Stimulated activated CD4-positive, alpha-beta T cell treated with anti-CD3 and anti-CD28 coated beads, Interleukin-15, amount 100 ng/mL, for 48 hours (primary cell): ENCODE measurements at places on chromosomes 12 and 14.

GRCh38 chr12:30694412-30695198, 1.1 kb downstream of the IPO8 start:
- no peak for DNase-seq

DNA sequence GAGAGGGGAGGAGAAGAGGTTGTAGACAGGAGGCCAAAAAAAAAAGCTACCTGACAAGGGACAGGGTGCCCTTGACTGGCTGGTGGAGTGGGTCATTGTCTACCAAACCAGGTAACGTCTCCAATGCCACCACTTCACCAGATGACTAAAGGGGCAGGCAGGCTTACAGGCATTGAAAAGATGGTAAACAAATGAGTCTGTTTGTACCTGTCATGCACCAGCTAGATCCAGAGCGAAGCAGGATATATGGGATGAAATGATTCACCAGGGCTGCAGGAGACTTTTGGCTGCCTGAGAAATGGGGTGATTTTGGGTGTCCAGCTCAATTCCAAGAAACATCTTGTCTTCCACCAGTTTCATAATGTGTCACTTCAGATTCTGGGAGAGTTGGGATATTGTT, 4.0 kb downstream of the C12orf54 start:
- no peak for DNase-seq

DNA sequence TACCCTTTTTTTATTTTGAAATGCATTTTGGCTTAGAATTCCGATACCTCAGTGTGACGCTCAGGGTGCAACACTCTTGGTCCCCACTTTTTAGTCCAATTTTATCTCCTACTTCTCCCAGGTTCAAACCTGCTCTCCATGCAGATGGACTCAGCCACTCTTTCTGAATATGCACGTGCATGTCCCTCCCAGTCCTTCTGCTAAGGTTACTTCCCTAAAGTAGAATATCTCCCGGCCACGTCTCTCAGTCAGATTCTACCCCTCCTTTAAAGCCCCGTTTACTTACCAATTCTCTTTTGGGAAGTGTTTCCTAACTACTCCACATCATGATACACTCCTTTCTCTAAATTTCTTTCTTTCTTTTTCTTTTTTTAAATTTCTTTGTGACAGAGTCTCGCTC, 15.5 kb upstream of the PARP11 start:
- no peak for DNase-seq

GRCh38 chr14:33653308-33653695, 297.6 kb downstream of the EGLN3 start:
- DNase-seq = no peak

DNA sequence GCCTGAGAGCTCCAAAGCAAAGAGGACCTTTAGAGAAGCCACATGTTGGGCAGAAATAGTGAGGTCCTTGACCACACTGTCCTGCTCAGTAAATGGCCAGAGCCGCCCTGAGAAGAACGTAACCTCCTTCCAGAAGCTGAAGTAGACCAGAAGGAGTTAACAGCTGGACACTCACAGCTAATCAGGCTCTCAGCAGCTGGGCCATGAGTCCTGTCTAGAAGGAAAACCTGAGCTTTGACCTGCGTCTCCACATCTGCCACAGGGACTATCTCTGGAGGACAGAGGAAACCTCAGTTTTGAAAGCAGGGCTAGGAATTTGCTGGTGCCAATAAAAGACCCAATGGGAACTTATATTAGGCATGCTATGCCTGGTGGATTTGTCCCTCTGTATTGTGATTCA, 12.3 kb upstream of the DHRS4 start:
- DNase-seq = no peak

DNA sequence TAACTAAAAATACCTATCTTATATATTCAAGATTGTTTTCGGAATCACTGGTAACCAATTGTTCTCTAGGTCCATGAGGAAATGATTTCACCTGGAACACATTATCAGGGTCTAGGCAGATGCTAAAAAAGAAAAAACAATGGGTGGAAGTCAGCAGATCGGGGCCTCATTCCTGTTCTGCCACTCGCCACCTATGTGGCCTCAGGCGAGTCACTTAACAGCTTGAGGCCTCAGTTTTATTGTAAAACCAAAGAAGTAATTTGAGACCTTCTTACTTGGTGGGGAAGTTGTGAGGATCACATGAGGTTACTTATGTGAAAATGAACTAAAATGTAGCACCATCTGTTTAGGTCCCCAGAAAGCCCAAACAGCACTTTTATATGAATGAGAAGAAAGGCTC, 6.2 kb upstream of the RNASE10 start:
- no peak for DNase-seq

DNA sequence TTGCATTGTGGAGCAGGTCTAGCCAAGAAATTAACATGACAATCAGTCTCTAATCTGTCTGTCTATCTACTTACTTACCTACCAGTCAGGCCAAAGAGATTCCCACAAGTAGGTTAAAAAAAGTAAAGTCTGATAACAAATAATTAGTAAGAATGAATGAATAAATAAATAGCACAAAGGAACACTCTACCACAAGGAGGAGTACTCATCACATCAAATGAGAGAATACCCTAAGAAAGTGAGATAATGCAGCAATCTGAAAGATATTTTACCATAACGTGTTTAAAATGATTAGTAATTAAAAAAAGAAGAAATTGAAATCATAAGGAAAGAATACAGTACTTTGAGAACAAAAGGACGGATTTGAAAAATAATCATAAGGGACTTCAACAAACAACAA, 187.2 kb downstream of the SYNE2 start:
- no peak for DNase-seq

- no peak for DNase-seq
Observed at GRCh38 chr12:128817111-128818015, 6.4 kb downstream of the SLC15A4 start.

DNA sequence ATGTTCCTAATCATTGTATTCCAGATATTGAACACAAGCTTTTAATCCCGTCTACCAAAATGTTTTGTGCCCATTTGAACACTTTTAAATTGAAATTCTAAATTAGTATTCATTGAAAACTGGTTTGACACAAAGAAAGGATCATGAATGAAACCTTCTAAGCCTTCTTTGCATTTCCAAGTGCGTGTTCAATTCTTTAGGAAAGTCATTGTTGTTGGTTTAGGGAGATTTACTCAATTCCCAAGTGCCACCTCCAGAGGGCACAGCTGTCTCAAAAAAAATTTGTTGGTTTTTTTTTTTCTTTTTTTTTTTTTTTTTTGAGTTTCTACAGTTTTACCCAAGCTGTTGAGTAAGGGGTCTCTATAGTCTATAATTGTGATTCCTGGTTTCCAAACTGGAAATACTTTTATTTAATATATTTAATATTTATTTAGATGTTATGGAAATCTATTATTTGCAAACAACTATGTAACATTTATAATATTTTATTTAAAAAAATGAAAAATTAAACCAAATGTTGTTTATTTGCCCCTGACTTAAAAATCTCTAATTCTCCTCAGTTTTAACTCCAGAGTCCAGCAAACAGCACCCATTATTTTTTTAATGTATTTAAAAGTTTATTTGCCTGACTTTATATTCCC, 79.9 kb downstream of the NEDD1 start:
- no peak for DNase-seq

DNA sequence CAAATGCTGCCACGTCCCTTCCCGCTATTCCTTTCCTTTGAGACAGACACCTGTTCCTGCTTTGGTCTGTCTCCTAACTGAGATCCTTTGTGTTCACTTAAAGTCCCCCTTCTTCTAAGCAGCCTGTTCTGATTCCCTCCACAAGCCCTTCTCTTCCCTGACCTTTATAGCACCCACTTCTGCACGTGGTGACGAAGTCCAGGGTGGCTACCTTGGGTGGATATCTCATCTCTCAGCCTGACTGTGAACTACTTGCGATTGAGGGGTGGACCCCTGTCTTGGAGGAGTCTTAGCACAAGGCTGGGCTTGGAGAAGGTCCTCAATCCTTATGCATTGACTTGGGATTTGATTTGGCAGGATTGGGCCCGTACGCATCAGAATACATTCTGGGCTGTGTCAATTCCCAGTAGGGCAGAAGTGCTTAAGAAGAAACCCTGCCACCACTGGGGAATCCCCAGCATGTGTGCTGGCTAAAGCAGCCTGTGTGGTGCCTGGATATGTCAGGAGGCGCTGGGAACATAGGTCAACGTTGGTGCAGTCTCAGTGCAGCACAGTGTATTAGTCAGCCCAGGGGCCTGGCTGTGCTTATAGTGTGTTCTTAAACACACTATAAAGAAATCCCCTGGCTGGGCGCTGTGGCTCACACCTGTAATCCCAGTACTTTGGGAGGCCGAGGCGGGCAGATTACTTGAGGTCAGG, 23.6 kb downstream of the KRT80 start:
- DNase-seq = no peak

- DNase-seq = no peak
Observed at GRCh38 chr12:130127912-130128789, 34.1 kb upstream of the FZD10 start.

DNA sequence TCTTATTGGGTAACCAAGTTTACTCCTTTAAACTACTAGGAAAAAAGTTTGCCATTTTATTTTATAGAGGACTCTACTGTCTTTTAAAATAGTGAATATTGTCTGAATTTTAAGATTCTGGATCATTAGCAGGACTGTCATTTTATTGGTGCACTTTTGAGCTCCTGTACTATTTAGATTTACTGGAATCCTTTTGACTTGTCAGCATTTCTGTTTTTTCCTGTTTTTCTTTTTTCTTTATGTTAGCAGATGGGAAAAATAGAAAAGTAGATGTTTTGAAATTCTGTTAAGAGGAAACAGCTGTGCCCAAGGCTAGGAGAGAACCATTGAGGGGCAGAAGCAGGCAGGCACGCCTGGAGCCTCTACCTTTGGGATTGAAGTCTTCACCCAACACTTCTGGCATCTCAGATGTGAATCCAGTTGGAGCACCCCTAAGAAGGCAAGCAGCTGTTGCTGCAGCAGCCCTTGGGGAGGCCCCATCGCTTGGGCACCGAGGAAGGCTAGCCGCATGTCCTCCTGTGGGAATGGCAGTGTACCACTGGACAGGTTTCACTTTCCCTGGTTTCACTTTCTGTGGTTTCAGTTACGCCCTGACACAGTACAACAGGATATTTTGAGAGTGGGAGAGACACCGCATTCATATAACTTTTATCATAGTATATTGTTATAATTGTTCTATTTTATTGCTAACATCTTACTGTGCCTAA, 11.5 kb downstream of the RIMKLB start:
- DNase-seq = no peak

DNA sequence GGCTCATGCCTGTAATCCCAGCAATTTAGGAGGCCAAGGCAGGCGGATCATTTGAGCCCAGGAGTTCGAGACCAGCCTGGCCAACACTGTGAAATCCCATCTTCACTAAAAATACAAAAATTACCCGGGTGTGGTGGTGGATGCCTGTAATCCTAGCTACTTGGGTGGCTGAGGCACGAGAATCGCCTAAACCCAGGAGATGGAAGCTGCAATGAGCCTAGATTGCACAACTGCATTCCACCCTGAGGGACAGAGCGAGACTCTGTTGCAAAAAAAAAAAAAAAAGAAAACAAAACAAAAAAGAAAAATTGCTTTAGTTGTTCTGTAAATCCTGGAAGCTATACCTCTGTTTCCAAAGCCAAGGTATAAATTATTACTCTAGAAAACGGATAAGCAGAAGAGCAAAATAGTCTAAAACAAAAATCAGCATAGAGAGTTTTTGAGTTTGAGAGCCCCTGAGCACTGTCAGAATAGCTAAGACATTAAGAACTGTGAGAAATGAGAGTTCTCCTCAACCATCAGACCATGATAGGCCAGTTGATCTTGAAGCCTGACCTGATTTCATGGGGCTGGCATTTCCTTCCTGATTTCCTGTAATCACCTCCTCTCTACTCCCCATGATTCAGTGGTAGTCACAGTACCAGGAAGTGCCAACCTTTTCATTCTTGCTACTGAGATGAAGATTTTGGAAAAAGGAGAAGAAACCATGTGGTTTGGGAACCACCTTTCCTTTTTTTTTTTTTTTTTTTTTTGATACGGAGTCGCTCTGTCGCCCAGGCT, 31.7 kb downstream of the ATP2A2 start:
- no peak for DNase-seq

- DNase-seq = no peak
Observed at GRCh38 chr14:78535041-78535440, 364.9 kb downstream of the NRXN3 start.

GRCh38 chr14:25526290-25526689, 476.3 kb upstream of the STXBP6 start:
- DNase-seq = no peak

DNA sequence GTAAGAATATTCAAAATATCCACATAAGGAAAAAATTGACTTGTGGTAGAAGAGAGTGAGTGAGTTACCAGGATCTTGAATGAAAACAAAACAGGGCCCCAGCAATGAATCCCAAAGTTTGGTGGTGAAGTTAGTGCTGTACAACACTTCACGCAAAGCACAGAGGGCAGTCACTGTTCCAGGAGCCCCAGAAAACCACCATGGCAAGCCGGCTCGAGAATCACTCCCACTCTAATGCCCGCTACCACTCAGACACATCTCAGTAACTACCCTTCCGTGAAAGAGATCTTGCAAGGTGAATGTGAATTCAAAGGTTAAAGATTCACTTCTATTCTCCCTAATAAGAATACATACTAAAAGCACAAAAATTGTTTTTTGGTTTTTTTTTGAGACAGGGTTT, 30.1 kb downstream of the CLIP1 start:
- no peak for DNase-seq

GRCh38 chr14:84064316-84065125, 1465.4 kb upstream of the FLRT2 start:
- no peak for DNase-seq

- no peak for DNase-seq
Observed at GRCh38 chr12:4780641-4781611, 60.7 kb downstream of the GALNT8 start.

DNA sequence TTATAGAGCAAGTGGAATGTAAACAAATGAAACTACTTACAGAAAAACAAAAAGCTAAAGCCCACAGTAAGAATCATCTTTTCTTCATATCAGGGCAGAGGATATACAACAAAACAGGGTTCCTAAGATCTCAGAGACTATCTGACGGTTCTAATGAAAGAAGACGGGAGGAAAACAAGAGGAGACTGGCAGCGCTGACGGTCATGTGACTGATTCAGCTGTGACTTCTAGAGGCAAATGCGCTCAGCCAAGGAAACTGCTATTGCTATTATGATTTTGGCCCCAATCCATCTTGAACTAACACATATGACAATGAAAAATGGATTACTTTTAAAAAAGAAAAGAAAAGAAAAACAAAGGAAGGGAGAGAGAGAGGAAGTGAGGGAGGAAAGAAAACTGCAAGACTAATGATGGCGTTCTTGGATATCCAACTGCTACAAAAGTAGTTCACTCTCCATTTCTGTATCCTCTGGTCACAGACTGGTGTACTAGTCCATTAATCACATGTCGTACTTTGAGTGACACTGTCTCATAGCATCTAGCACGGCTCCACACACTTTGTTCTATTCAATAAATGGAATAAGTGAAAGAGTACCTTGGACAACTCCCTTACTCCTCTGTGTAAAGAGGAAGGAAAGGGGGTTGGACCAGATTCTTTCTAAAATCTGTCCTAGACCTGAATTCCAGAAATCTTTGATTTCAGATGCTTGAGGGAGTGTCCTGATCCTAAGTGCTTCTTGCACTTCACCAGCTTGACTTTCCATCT, 119.3 kb downstream of the DAD1 start:
- no peak for DNase-seq

DNA sequence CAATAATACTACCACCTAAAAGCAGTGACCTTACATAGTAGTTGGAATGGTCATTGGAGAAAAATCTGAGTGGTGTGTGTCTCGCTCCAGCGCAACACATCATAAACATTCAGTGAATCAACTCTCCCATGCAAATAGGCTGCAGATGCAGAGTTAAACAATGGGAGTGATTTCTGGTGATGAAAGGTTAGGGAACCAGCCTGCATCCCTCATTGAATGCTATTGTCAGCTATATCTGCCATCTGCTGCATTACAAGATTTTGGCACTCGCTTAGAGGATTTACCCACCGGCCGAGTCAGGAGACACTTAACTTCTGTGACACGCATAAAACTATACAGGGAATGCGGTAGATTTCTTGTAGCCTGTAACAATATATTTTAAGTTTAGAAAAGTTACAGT, 900.9 kb downstream of the FLRT2 start:
- no peak for DNase-seq
